ENCODE measurements at places on chromosomes 12 and 14. TPM values are rescaled to one million over a fixed set of nuclear protein-coding genes. Genes with fewer than 3 reads are reported as not detected.

The SIX6 gene
- total RNA-seq: not detected

GRCh38 chr12:115008929-115009328 is 325.0 kb upstream of the TBX3 start:
- DNase-seq: no peak

- DNase-seq: peak; percentile 86
These were observed 51.3 kb downstream of the IFNG-AS1 start for GRCh38 chr12:68040450-68041075.

The FOXG1 gene
- not detected for total RNA-seq

- no peak for DNase-seq
These were observed 144.0 kb downstream of the PPFIA2 start for GRCh38 chr12:81615026-81615588.

- no peak for DNase-seq
These were observed 19.7 kb downstream of the MARK3 start for GRCh38 chr14:103404920-103405319.

DNA sequence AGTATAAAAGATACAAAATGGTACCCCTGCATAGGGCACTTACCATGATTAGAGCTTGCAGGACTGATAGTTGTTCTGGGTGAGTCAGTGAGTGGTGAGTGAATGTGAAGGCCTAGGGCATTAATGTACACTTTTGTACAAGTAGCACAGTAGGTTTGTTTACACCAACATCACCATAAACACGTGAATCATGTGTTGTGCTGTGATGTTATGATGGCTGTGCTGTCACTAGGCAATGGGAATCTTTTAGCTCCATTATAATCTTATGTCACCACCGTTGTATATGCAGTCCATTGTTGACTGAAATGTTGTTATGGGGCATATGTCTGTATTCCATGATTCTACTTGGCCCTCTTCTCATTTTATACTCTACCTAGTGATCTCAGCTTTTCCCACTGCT is 11.8 kb downstream of the NUBPL start:
- DNase-seq: no peak

DNA sequence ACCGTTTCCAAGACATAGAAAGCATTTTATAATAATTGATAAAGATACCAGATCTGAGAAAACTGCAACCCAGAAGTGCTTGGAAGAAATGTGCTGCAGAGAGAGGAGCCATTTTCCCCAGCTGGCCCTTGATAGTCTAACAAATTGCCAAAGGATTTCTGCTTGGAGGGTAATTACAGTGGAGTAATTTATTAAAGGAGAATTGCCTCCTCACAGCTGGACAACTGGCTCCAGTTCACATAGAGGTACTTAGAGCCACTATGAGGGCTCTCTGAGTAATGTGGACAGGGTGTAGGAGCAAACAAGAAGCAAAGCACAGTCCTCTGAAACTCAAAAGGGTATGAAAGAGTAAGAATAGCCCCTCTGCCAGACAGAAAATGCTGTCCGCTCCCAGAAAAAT is 335.6 kb downstream of the SYT1 start:
- no peak for DNase-seq

DNA sequence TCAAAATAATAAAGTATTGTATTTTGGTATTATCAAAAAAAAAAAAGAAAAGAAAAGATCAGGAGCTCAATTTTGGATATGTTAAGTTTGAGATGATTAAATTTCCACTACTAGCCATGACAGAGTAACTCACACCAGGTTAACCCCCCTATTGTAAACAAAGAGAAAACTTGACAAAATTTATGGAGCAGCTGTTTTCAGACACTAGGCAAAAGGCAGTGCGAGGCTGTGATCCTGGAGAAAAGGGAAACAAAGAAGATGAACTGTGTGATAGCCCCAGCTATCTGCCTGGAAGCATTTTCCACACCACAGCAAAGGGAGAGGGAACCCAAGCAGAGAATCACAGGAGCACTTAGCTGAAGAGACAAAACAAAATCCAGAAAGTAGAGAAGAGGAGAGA is 145.0 kb downstream of the KIF21A start:
- no peak for DNase-seq
